Cardiac atrium fibroblast (primary cell): ENCODE measurements at places on chromosomes 16 and 17. TPM values are rescaled to one million over a fixed set of nuclear protein-coding genes. Genes with fewer than 3 reads are reported as not detected.

KRTAP9-8 gene
- total RNA-seq, result not detected in 2 replicates

DLG4 gene
- 17.3 and 17.7 TPM in 2 replicates for total RNA-seq

ESRP2 gene
- total RNA-seq, result 0.36 and 1.1 TPM in 2 replicates

RHBDF1 gene
- total RNA-seq, result 42.1 and 50.4 TPM in 2 replicates

KRT15 gene
- 9.6 TPM in 1 of 2 replicates, not detected in the other for total RNA-seq

RMI2 gene
- 3.4 and 9.4 TPM in 2 replicates for total RNA-seq

FBF1 gene
- 5.1 and 7.6 TPM in 2 replicates for total RNA-seq

SMIM36 gene
- not detected in 2 replicates for total RNA-seq

PAM16 gene
- total RNA-seq, result 50.9 and 53.5 TPM in 2 replicates

NOXO1 gene
- total RNA-seq, result 0.32 TPM in 1 of 2 replicates, not detected in the other

MT1A gene
- total RNA-seq, result 5.7 and 6.9 TPM in 2 replicates

HSPB9 gene
- total RNA-seq, result not detected in 2 replicates

GRB2 gene
- total RNA-seq, result 60.8 and 61.7 TPM in 2 replicates

KRT40 gene
- not detected in 2 replicates for total RNA-seq

MRM3 gene
- 17.7 and 19.5 TPM in 2 replicates for total RNA-seq

SERPINF2 gene
- 0.65 TPM in 1 of 2 replicates, not detected in the other for total RNA-seq

CLEC19A gene
- not detected in 2 replicates for total RNA-seq

HEATR9 gene
- total RNA-seq, result not detected in 2 replicates

SLC16A5 gene
- 4.4 and 5.8 TPM in 2 replicates for total RNA-seq

RNFT1 gene
- total RNA-seq, result 6.9 and 7.8 TPM in 2 replicates

TBC1D3E gene
- not detected in 2 replicates for total RNA-seq

ARSG gene
- 1.8 and 4.9 TPM in 2 replicates for total RNA-seq

SOX8 gene
- 2.8 and 5.4 TPM in 2 replicates for total RNA-seq

ANKS4B gene
- total RNA-seq, result not detected in 2 replicates

FBXW10 gene
- total RNA-seq, result not detected in 2 replicates

TMIGD1 gene
- not detected in 2 replicates for total RNA-seq

KCNG4 gene
- not detected in 2 replicates for total RNA-seq

DNAI2 gene
- total RNA-seq, result not detected in 2 replicates

GLG1 gene
- total RNA-seq, result 158 and 172 TPM in 2 replicates

C17orf100 gene
- 1.6 and 2.9 TPM in 2 replicates for total RNA-seq

GLOD4 gene
- 36.3 and 58.0 TPM in 2 replicates for total RNA-seq
